Fibroblast of skin of right quadriceps (primary cell): ENCODE measurements at places on chromosomes 16 and 17.

DNA sequence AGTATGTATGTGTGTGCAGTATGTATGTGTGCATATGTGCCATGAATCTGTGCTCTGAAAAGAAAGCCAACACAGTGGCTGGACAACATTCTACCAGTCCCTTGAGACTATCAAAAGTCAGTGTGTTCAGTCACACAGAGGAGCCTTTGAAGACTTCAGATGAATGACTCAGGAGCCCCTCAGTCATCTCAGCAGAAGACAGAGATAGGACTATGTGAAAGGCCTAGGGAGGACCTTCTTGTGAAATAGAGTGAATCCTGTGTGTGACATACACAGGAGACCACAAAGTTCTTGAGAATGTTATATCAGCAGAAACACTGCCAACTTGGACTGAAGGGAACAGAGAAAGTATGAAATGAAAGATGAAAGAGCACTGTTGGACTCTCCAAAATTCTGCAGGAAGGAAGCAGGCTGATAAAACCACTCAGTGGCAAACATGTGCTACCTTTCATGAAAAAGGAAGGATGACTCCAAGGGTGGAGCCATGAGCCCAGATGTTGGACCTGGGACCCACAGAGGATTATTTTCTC lies 108.4 kb downstream of the METRNL start:
- no peak for DNase-seq

DNA sequence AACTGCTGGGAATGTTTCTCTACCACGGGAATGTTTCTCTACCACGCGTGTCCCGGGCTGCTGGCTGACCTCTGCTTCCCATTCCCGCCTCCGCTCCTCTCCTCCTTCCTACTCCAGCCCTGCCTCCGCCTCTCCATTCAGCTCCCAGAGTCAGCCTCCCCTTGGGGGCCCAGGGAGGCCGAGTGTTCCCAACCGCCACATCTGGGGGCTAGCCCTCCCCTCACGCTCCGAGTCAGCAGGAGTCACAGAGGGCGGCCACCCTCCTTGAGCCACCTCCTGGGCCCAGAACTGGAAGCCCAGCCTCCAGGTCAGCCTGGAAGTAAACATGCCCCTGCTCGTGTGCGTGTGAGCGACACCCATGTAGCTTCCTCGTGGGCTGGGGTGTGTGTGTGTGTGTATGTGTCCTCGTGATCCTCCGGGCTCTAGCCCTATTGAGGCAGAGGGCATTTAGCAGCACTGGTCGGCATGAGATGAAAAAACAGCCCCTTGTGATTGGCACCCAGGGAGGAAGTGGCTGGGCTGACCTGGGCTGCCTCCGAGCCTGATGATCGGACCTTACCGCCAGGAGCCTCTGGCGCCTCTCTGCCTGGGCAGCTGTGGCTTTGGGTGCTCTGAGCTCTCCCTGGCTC lies 7.3 kb downstream of the CYGB start:
- no peak for DNase-seq

- no peak for DNase-seq
Observed at GRCh38 chr17:59362811-59363205, 31.4 kb downstream of the YPEL2 start.

DNA sequence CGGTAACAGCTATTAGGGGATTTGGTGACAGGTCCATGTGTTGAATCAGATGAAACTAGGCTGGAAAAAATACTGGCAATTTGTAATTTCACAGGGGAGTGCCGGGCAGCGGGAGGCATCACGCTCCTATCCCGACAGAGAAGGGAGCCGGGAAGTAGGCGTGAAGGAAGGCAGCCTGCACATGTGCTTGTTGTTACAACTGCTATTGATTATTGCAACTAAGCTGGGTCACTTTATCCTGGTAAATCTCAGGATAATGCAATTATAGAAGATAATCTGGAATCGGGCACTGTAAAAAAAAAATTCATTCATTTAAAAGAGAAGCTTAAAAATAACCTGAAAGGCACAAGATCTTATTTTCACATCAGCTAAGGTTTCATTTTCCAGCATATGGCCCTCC lies 180.6 kb downstream of the FOXL1 start:
- no peak for DNase-seq

- peak; percentile 64 for DNase-seq
Observed at GRCh38 chr17:28908640-28909167, 5.8 kb upstream of the DHRS13 start.

- DNase-seq = no peak
Observed at GRCh38 chr17:45904866-45905265, 10.5 kb downstream of the MAPT start.

GRCh38 chr16:12358898-12359297 lies 382.4 kb downstream of the SNX29 start:
- DNase-seq = no peak

DNA sequence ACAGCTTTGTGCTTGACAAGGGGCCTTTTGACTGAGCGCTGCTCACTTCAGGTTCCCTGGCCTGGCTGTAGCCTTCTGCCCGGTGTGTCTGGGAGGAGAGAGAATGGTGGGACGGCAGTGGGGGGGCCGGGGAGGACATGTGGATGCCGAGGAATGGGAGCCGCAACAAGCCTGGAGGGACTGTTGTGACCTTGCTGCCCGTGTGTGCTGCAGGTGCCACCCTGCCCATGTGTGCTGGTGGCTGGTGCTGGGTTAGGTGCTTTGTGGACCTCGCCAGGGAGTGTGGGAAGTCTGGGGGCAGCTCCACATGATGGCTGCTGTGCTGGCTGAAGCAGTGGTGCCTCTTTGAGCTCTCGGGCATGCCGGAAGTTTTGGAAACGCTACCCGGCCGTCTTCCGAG lies 132.1 kb downstream of the LAT start:
- no peak for DNase-seq

- DNase-seq = no peak
Observed at GRCh38 chr16:69260019-69260418, 51.1 kb upstream of the VPS4A start.

- no peak for DNase-seq
Observed at GRCh38 chr17:39600997-39601597, 6.6 kb downstream of the NEUROD2 start.

DNA sequence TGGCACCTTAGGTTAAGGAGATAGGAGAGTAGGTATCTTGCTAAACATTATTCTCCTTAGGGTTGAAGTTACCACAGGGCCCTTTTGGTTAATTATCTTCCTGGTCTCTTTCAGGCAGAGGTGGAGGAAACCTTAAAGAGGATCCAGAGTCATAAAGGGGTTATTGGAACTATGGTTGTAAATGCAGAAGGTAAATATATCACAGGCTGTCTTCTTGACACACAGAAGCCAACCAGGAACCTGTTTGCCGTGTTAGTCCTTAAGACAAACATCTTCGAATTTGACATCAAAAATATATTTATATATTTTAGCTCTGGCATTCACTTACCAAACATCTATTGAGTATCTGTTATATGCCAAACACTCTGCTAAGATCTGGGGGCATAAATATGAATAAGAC lies 2.4 kb downstream of the DYNLRB2 start:
- no peak for DNase-seq

DNA sequence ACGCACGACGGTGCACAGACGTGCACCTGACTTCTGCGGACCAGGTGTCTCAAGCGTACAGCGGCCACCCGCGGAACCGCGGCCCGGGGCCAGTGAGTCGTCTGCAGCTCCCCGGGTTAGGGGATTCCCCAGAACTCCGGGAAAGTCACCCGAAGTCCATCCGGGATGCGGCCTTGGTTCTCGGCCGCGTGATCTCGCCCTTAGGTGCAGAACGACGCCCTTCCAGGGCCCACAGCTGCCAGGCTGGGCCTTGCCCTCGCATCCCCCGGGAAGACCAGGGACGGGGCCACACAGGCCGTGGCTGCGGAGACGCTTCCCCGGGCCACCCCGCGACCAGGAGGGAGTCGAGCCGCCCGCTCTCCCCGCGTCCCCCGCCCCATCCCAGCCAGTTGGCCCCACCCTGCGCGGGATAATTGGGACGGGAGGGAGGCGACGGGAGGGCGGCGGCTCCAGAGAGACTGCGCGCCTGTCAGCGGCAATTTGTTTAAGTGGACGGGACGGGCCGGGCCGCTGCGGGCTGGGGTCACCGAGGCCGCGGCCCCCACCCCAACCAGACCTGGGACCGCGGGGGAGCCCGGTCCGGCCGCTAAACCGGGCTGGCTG lies 3.6 kb upstream of the TBX2 start:
- no peak for DNase-seq

DNA sequence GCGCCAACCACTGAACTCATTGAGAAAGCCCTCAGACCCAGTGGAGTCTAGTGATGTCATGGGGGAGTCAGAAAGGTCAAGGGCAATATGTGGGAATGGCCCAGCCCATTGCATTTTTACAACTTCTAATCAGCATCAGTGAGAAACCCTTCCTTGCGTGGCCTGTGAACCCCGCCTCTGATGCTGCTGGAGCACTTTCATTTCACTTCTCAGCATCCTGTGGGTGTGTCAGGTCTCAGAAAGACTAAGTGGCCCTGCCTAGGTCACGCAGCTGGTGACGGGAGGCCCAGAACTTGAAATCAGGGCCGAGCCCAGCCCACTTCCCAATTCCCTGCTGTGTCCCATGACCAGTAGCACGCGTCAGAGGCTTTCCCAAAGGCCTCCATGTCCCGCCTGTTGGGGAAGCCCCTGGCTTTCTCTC lies 6.1 kb downstream of the DNAI2 start:
- no peak for DNase-seq

DNA sequence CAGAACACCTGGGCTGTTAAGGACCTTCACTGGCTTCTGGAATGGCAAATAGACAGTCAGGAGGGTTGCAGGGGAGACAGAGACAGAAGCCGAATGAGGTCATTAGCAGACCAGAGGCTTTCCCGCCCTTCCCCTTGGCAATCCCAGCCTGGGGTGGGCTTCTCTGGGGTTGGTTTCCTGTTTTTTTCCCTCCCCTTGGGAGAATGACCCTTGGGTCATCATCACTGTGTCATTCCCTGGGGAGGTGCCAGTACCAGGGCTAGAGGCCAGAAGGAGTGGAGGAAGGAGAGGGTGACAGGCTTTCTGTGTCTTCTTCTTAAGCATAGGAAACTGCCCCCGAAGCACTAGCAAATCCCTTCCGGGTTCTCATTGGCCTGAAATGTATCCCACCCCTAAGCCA lies 42.9 kb upstream of the IL21R start:
- DNase-seq = no peak

DNA sequence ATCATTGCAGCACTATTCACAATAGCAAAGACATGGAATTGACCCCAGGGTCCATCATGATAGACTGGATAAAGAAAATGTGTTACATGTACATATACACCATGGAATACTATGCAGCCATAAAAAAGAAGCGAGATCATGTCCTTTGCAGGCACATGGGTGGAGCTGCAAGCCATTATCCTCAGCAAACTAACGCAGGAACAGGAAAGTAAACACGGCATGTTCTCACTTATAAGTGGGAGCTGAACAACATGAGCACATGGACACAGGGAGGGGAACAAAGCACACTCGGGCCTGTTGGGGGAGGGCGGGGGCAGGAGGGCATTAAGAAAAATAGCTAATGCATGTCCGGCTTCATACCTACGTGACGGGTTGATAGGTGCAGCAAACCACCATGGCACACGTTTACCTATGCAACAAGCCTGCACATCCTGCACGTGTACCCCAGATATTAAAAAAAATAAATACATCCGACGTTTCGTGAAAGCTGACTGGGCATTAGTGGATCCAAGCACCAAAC lies 28.9 kb downstream of the ZNF778 start:
- no peak for DNase-seq

- DNase-seq = no peak
Observed at GRCh38 chr16:17532338-17532995, 61.7 kb upstream of the XYLT1 start.

- no peak for DNase-seq
Observed at GRCh38 chr16:25546791-25547190, 145.0 kb upstream of the HS3ST4 start.

DNA sequence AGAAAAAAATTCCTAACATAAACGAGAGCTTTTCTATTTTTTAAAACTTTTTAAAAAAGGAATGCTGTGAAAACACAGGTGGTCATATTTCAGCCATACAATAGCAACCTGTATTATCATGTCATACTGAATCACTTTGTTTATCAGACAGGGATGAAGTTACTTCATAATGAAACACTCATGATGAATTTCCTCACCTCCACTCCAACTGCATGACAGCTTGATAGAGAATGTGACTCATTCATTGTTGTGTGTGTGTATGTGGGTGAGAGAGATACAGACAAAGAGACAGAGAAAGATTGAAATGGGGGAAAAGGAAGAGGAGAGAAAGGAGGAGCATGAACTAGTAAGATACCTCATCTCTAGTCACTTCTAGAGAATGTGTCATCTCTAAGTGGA lies 109.0 kb downstream of the SYCE1L start:
- peak; percentile 63 for DNase-seq

GRCh38 chr16:35386619-35387018 lies 1927.2 kb downstream of the TP53TG3F start:
- no peak for DNase-seq

- no peak for DNase-seq
Observed at GRCh38 chr17:17833658-17834357, 3.0 kb downstream of the SREBF1 start.

- DNase-seq = no peak
Observed at GRCh38 chr16:19809121-19809635, 75.5 kb downstream of the GPRC5B start.

- no peak for DNase-seq
Observed at GRCh38 chr17:9235346-9235745, 214.0 kb downstream of the NTN1 start.

DNA sequence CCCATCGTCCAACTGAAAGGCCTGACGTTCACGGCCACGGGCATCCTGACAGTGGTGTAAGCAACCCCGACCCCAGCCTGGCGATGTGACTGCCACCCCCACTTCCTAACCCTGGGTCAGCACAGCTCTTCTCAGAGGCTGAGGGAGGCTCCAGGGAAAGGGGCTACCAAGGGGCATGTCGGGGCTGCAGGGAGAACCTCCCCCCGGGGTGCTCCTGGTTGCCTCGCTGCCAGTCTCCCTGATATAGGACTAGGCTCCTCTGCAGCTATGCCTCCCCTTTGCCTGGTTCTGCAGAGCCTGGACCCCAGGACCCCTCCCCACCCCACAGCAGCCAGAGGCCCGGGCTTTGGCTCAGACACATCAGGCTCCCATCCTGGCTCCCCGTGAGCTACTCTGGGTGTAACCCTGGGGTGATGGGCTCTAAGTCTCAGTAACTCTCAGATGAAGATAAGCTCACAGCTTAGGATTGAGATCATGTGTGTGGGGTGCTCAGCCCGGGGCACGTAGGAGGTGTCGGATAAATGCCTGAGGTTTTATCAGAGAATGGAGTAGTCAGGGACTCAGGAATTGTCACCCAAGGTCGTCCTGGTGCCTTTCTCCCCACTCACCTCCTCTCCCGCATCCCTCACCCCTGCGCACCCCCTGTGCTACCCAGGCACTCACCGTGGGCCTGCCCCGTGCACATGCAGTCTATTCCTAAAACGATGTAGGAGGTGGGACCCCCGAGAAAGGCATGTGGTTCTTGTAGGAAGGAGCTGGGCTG lies 10.6 kb downstream of the ITGAD start:
- DNase-seq = no peak

- DNase-seq = no peak
Observed at GRCh38 chr17:44111777-44112176, 11.7 kb downstream of the HDAC5 start.
